Camera-type eye (tissue), 1 donor: ENCODE measurements at places on chromosomes 12 and 14. TPM values are rescaled to one million over a fixed set of nuclear protein-coding genes. Genes with fewer than 3 reads are reported as not detected.

Gene MANSC4
- total RNA-seq: not detected

Gene PLEKHD1
- 2.0 TPM for total RNA-seq

Gene TRIM9
- total RNA-seq: 64.8 TPM

Gene LRFN5
- total RNA-seq: 28.9 TPM

Gene MYBPC1
- total RNA-seq: 226 TPM

Gene BMP4
- 39.9 TPM for total RNA-seq

Gene ERBB3
- total RNA-seq: 28.4 TPM
